Left renal pelvis (tissue), 4 donors: ENCODE measurements at places on chromosomes 2 and 18.
A peak's percentile ranks its signal among the peaks of the same experiment; 100 is the strongest.

DNA sequence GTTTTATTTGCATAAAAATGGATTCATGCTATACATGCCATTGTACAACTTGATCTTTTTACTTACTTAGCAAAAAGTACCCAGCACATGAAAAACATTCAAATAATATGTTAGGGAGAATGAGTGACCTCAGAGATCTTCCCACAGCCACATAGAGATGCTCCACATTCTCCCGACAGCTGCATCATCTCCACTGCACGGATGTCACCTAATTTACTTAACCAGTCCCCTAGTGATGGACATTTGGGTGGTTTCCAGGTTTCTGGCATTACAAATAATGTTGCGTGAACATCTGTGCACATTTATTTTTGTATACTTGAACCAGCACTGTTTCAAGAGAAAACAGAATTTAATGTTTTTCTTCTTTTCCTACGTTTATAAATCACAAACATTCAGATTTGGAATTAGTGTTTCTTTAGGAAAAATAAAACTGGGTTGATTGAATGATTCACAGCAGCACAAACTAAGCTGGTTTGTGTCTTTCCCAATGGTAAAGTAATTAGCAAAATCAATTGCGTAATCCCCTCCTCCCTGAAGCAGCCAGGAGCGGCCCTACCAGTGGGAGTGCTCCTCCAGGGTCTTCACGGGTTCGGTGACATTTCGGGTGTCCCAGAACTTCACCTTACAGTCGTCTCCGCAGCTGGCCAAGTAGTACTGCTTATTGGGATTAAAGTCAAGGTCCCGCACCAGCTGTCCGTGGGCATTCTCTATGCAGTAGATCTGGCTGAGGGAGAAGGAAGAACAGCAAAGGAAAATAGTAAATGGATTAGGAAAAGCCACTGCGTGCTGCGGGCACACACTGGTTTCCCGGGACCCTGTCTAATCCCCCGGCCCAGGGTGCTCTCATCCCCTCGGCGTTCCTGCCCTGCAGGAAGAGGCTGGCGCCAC, 183.9 kb downstream of the EIPR1 start:
- no peak for DNase-seq

GRCh38 chr2:207813942-207814341, 44.2 kb upstream of the FZD5 start:
- DNase-seq, result no peak

GRCh38 chr18:527146-527545, 26.6 kb upstream of the COLEC12 start:
- DNase-seq, result no peak

DNA sequence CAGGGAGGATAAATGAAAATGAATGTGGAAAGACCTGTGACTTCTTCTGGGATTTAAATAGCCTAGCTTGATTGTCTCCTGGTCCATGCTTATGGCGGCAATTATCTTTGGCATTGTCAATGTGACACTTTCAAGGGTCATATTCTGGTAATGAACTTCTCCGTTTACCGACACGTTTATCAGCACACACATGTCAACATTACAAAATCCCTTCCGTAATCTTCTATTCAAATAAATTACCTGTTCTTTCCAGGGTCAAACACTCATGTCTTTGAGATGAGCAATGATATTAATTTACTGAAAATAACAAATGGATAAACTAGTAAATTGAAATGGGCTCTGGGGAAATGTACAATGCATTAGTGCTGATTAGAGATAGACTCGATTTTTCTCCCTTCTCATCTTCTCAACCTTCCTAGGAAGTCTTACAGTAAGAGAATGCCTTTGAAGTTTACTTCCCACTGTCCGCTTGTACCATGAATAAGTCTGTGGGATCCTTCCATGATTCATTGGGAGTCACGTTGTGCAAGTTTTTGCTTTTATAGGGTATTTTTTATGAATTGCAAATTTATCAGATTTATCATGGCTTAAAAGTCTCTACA, 646.3 kb upstream of the LRATD1 start:
- no peak for DNase-seq

DNA sequence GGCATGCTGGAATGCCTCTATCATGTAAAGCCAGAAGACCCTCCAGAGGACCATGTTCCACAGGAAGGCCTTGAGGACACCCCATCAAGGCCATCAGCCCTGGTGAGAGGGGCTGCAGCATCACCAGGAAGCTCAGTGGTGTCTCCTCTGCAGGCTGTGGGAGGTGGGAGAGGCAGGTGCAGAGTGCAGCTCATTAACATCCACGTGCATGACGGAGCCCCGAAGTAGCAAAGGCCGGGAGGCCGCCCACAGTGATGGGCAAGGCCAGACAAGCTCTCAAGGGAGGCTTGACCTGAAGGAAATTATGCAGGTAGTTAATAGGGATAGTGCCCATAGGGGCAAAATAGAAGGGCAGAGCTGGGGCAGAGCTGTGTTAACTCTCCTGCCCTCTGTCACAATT, 30.3 kb upstream of the SMCHD1 start:
- DNase-seq, result no peak

GRCh38 chr2:239226677-239227581, 173.9 kb downstream of the HDAC4 start:
- no peak for DNase-seq

GRCh38 chr18:74733598-74733997, 135.9 kb downstream of the ZNF407 start:
- DNase-seq, result no peak

DNA sequence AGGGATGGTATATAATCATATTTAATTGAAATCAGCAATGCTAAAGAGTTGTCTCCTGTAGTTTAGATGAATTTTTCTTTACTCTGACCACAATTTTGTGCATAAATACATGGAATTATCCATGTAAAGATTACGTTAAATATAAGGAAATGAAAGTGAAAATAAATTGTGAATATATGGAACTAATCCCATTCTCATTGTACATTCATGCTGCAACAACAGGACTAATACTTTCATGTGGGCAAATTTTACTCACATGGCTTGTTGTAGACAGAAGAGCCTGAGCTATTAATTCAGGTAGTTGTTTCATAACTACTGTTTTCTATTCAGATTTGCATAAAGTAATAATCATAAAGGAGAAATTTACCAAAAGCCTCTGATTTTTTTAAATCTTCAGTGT, 357.8 kb downstream of the ARHGAP15 start:
- DNase-seq, result no peak

- no peak for DNase-seq
Observed at GRCh38 chr2:158315000-158315399, 141.6 kb downstream of the CCDC148 start.

DNA sequence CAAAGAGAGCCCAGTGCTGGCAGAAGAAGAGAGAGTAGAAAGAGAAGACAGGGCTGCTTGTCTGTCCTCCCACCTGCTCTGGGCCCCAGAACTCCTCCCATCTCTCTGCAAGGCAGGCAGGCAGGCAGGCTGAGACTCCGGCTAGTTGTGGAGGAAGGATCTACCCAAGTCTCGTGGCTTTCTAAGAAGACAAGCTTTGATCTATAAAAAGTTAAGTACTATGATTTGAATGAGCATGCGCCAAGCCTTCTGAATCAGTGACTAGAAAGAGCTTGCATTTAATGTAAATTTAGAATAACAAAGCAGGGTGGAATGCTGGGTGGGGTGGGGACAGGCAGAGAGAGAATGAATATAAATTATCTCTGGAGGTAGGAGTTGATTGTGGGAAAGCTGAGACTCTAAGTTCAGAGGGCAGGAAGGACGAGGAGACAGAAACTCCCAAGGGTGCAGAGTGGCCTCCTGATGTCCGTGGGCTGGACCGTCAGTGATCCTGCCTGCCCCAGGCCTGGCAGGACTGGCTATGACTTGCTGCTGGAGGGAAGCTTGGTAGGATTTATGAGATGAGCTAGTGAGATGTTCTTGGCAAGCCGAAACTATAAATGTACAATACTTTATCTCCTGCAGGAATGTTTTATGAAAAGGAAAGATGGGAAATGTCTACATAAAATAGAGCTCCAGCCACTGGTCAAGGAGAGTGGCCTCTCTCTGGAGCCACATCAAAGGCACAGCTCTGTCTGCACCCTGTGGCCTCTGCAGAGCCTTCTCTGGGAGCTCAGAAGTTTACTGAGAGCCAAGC, 447.5 kb downstream of the TNS1 start:
- no peak for DNase-seq

DNA sequence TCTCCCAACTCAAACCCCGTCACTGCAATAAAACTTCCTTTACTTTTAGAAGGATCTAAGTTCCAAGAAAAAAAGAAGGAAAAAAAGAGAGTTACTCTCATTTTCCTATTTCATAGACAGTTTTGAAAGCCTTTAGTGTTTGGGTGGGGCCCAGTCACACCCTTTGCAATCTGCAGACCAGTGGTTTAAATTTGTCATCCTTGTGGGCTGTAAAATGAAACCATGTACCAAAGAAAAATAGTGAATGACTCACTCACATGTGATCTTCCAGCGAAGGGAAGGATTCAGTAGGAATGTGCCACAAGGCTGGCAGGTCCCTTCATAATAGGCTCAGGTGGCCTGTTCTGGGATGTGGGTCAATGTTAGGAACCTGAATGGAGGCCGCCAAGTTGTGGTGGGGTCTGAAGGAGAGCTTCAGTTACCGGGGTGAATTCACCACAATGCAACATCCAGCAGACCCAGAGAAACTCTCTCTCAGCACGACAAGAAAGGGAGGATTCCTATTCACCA, 28.3 kb downstream of the ANXA4 start:
- no peak for DNase-seq

GRCh38 chr2:100640431-100641124, 77.8 kb downstream of the PDCL3 start:
- no peak for DNase-seq

DNA sequence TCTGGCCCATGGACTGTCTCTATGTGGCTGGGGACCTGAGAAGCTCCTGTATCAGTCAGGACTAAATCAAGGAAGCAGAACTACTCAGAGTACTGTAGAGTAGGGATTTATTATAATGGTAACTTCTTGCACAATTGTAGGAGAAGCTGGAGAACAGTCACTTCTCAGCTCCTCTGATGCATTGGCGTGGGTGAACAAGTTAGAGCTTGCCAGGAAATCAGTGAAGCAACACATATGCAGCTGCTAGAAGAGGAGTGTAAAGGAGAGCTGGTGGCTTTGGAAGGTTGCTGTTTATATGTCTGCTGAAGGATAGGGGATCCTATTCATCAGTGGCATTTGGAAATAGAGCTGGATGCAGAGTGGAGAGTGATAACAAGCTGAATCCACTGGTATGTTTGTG, 215.5 kb upstream of the CWC22 start:
- DNase-seq, result no peak

GRCh38 chr2:195861821-195862220, 204.8 kb downstream of the SLC39A10 start:
- DNase-seq, result no peak

GRCh38 chr2:218202266-218202665, 14.7 kb upstream of the ARPC2 start:
- no peak for DNase-seq

GRCh38 chr18:62716619-62717168, 1.4 kb downstream of the PHLPP1 start:
- no peak for DNase-seq

DNA sequence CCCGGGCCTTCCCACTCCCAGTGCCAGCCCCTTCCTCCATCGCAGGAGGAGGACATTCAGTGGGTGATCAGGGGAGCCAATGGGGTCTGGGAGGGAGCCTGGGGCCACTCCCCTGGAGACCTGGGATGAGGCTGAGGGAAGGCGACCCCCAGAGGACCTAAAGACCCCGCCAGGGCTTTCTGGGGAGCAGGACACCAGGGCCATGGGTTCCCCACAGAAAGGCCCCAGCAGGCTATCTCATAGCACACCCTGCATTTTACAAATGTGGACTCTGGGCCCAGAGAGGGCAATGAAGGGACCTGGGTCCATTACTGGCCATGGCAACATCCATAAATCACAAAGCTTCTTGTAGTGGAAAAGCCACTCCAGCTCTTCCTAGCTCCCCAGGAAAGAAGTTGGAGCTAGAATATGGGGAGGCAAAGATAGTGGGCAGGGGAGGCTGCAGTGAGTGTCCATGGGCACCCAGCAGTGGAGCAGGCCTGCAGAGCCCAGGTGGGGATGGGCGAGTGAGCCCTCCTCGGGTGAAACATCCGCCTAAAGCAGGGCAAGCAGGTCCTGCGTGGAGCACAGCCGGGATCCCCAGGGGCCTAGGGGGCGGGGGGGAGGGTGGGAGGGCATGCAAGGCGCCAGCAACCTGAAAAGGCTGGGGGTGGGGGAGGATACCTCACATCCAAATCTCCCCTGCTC, 13.8 kb downstream of the CYP26B1 start:
- no peak for DNase-seq

DNA sequence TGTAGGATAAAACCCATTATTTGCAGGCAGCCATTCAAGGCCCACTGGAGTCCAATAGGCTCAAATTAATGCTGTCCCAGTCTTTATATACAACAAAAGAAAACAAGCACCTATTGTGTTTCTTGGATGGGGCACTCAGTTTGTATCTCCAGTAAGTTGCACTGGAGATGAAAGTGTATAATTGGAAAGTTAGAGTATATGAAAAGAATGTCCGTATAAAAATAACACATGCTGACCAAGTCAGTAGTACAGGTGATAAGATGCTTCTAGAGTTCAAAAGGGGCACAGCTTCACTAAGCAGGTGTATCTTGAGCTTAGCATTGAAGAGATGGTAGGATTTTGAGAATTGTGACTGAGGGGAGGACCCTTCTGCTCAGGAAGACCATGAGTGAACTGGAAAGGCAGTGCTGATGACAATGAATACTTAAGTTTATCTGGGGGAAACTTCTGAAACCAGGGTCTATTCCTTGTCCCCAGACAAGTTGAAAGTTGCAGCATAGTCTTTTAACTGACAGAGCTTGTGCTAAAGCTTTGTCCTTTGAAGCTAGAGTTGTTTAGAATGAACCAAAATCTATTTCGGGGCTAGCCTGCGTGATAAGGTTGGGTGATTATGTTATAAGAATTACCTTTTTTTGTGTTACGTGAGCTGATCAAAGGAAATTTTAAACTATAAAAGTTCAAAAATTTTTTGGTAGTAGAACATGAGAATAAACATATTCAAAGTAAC, 15.2 kb downstream of the LCLAT1 start:
- DNase-seq, result no peak

GRCh38 chr2:217331523-217332416, 471.9 kb upstream of the TNP1 start:
- DNase-seq, result peak; percentile 42

DNA sequence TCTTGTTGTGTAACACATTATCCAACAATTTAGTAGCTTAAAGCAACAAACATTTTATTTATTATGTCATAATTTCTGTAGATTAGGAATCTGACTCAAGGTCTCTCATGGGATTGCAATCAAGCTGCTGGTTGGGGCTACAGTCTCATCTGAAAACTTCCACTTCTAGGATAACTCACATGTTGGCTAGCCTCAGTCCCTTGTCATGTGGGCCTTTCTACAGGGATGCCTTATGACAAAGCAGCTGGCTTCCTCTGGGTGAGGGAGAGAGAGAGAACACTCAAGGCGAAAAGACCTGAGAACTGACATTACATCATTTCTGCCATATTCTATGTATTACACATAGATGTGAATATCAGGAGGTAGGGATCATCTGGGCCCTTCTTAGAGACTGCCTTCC, 317.9 kb upstream of the VRK2 start:
- no peak for DNase-seq

- DNase-seq, result no peak
Observed at GRCh38 chr18:350953-351572, 83.2 kb upstream of the THOC1 start.
